GM23338 (cell line): ENCODE measurements at places on chromosomes 13 and 19.
A peak's percentile ranks its signal among the peaks of the same experiment; 100 is the strongest.

- peak; percentile 32 for DNase-seq
Measured at GRCh38 chr19:6802336-6803035, 30.0 kb downstream of the VAV1 start.

GRCh38 chr19:14460935-14461334 is 14.2 kb downstream of the PTGER1 start:
- DNase-seq = no peak

DNA sequence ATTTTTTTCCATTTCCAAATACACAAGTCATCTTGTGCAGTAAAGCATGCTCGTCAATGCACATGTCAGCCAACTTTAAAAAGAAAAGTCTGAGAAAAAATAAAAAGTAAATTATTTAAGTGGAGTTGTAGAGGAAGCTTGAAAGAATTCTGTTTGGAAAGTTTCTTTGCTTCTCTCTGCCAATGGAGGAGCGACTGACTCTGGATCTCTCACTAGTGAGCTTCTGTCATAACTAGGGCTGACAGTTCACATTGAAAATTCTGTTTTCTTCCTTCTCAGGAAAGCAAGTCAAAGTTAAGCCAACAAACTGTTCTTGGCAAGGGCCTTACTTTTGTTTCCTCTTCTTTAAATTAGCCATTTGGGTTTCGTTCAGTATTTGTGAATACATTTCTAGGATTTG is 298.2 kb downstream of the POU4F1 start:
- DNase-seq = no peak

GRCh38 chr19:5313307-5313706 is 27.3 kb downstream of the PTPRS start:
- DNase-seq = no peak

- DNase-seq = peak; percentile 52
Measured at GRCh38 chr13:59364641-59365085, 799.1 kb downstream of the DIAPH3 start.

- DNase-seq = no peak
Measured at GRCh38 chr19:28218728-28219127, 994.2 kb downstream of the UQCRFS1 start.

- DNase-seq = no peak
Measured at GRCh38 chr19:15587663-15588062, 27.4 kb upstream of the CYP4F8 start.

GRCh38 chr19:17527326-17527725 is 15.9 kb downstream of the PGLS start:
- DNase-seq = no peak

GRCh38 chr19:33449799-33450198 is 71.8 kb downstream of the PEPD start:
- DNase-seq = no peak

DNA sequence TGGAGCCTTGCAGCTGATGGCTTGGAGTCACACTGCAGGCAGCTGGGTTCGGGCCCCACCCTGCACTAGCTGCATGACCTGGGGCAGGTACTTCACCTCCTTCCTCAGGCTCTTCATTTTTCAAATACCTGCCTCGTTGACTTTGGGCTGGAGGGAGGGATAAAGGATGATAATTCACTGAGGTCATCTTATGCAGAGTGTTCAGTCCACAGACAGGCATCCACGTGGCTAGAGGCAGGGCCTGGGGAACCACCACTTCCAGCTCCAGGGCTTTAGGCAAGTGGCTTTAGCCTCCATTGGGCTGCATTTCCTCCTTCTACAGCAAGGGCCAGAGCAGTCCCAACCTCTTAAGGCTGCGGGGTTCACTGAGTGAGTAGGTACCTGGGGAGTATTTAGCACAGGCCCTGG is 84.8 kb downstream of the SIPA1L3 start:
- DNase-seq = no peak

DNA sequence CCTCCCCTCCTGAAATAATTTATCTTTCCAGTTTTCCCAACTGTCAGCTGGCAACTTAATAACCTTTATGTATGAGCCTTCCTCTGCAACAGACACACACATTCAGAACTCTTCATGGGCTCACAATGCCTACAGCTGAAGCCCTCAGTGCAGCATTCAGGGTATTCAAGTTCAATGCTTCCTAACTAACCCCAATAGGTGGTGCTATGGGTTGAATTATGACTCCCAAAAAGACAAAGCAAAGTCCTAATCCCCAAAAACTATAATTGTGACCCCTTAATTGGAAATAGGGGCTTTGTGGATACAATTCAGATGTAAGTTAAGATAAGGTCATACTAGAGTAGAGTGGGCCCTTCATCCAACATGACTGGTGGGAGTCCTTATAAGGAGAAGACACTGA is 202.2 kb downstream of the SUCLA2 start:
- DNase-seq = peak; percentile 53

GRCh38 chr19:18846862-18847548 is 15.2 kb downstream of the UPF1 start:
- peak; percentile 92 for DNase-seq

DNA sequence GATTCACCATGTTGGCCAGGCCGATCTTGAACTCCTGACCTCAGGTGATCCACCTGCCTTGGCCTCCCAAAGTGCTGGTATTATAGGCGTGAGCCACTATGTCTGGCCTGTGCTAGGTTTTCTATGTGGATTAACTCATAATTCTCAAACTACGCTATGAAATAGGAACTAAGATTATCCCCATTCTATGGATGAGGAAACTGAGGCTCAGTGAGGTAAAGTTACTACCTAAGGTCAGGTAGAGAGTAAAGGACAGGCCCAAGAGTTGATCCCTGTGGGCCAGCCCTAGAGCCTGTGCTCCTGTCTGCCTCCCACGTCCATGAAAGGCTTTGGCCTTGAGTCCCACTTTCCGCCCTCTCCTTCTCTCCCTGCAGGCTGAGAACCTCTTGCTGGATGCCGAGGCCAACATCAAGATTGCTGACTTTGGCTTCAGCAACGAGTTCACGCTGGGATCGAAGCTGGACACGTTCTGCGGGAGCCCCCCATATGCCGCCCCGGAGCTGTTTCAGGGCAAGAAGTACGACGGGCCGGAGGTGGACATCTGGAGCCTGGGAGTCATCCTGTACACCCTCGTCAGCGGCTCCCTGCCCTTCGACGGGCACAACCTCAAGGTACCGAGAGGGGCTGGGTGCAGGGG is 20.1 kb downstream of the MARK4 start:
- no peak for DNase-seq

DNA sequence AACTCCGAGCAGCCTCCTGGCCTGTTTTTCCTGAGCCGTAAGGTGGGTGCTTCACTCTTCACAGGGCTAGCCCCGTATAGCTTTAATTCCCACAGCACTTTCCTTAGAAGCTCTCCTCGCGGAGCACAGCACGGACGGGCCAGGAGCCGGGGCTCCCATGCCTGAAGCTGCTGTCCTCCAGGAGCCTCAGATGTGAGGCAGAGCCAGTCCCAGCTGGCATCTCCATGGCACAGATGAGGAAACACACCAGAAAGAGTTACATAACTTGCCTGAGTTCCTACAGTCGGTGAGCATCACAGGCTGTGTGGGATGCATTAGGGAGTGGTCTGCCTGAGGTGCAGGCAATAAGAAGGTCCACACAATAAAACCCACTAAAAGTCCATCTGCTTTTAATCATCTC is 118.5 kb downstream of the ATP8A2 start:
- DNase-seq = no peak

GRCh38 chr13:68439817-68440216 is 1209.7 kb upstream of the PCDH9 start:
- no peak for DNase-seq

- DNase-seq = no peak
Measured at GRCh38 chr19:49513746-49514118, 1.3 kb downstream of the FCGRT start.

- no peak for DNase-seq
Measured at GRCh38 chr19:57324992-57325391, 4.7 kb downstream of the ZNF543 start.

GRCh38 chr13:72808917-72809500 is 27.1 kb downstream of the PIBF1 start:
- DNase-seq = peak; percentile 39

DNA sequence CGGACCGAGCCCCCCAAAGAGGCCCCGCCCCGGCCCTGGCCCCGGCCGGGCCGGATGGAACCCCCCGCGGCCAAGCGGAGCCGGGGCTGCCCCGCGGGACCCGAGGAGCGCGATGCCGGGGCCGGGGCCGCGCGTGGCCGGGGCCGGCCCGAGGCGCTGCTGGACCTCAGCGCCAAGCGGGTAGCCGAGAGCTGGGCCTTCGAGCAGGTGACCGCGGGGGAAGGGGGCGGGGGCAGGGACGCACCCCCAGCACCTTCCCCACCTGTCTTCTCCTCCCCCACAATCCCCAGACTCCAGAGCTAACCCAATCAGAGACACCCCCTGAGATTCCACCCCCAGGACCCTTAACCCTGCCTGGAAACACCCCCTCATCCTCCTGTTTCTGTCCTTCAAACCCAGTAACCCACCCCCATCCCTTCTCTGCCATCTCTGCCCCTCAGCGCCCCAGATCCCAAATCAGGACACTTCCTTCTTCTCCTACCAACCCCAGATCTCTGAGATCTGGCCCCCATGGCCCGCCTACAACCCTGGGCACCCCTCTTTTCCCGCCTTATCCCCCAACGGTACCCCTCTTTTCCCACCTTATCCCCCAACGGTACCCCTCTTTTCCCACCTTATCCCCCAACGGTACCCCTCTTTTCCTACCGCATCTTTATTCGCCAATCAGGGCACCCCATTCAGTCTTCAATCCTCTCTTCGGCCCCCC is 505 bp downstream of the ZSWIM4 start:
- peak; percentile 78 for DNase-seq

- DNase-seq = no peak
Measured at GRCh38 chr13:51361106-51361505, 21.6 kb downstream of the SERPINE3 start.

DNA sequence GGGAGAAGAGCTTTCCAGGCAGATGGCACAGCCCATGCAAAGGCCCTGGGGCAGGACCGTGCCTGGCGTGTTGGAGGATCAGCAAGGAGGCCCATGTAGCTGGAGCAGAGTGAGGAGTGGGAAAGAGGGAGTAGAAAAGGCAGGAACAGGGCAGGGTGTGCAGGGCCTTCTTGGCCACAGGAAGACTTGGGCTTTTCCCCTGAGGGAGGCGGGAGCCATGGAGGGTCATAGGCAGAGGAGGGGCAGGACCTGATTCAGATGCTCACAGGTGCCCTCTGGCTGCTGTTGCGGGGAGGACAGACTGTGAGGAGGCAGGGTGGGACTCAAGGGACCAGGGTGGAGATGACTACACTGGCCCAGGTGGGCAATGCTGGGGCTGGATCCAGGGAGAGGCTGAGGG is 13.8 kb upstream of the PTPRS start:
- peak; percentile 71 for DNase-seq

DNA sequence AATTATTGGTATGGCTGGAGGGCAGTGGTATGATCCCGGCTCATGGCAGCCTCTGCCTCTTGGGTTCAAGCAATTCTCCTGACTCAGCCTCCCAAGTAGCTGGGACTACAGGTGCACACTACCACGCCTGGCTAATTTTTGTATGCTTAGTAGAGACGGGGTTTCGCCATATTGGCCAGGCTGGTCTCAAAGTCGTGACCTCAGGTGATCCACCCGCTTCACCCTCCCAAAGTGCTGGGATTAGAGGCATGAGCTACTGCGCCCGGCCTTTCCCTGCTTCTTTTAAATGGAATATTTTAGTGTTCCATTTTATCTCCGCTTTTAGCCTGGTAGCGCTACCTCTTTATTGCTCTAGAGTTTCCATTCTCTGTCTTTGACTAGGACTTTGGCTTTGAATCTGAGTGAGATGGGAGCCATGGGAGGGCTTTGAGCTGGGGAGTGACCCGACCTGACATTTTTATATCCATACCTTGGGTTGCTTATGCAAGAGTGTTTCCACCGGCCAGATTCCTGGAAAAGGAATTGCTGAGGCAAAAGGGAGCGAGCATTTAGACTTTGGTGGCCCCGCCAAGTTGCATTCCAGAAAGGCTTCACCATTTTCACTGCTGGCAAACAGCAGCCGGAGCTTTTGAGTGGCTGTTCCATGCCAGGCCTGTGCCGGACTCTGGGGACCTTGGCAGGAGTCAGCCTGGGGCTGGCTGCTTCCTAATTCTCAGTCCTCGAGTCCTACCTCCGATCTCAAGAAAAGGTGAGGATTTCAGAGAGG is 22.9 kb downstream of the BICRA start:
- DNase-seq = no peak

GRCh38 chr13:76440568-76440967 is 445.6 kb downstream of the KCTD12 start:
- DNase-seq = no peak

- no peak for DNase-seq
Measured at GRCh38 chr13:50244713-50245574, 229.7 kb downstream of the KCNRG start.

- DNase-seq = no peak
Measured at GRCh38 chr13:41775251-41775650, 185.7 kb downstream of the VWA8 start.
